ENCODE measurements at places on chromosomes 3 and 15.

DNA sequence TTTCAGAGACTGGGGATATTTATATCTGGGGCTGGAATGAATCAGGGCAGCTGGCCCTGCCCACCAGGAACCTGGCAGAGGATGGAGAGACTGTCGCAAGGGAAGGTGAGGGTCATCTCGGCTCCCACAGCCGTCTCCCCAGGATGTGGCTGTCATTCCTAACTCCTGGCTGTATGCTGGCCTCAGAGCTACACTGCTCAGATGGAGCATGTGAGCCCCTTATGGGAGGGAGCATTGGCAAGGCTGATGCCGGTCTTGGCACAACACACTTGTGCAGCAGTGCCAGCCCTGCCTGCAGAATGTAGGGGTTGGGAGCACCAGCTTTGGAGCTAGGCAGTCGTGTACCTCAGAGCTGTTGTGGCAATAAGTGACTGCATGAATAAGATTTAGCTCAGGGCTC lies 5.2 kb downstream of the RCCD1 start:
- no peaks in the 10 kb centered on the region for H3K4me1 ChIP-seq
- H3K27ac ChIP-seq, result no peak overlapping the region

DNA sequence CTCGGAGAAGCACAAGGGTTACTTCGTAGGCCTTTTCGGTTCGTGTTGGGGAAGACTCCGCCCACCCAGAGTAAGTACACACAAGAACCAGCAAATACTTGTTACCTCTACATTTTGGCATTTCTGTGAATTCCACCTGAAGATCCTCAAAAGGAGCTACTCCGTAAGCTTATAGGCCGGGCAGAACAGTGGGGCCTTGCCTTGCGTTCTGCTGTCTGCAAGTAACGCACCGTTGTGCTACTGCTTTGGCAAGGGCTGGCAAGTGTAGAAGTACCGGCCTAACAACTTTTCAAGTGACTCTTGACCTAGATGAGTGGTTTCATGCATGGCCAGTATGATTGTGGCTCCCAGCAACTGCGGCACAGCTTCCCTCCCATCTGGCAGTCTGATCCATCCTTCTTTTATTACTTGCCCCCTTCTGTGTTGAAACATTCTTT lies 6.4 kb upstream of the DNAAF4 start:
- no peaks in the 10 kb centered on the region for H3K36me3 ChIP-seq
- ATAC-seq, result no peak
- no peak overlapping the region for H3K4me3 ChIP-seq
- no peak overlapping the region for H3K27ac ChIP-seq
- H3K4me1 ChIP-seq, result no peaks in the 10 kb centered on the region

GRCh38 chr15:77140220-77140619 lies 69.3 kb upstream of the TSPAN3 start:
- no peaks in the 10 kb centered on the region for H3K27me3 ChIP-seq
- no peaks in the 10 kb centered on the region for H3K36me3 ChIP-seq
- H3K27ac ChIP-seq, result no peak overlapping the region
- ATAC-seq, result no peak
- no peaks in the 10 kb centered on the region for H3K4me1 ChIP-seq
- H3K4me3 ChIP-seq, result no peak overlapping the region

GRCh38 chr3:160722331-160722730 lies 33.7 kb upstream of the PPM1L start:
- H3K27ac ChIP-seq, result no peak overlapping the region
- H3K36me3 ChIP-seq, result no peaks in the 10 kb centered on the region
- H3K4me3 ChIP-seq, result no peak overlapping the region
- no peak for ATAC-seq
- peaks cover 17% of the 10 kb centered on the region for H3K27me3 ChIP-seq

DNA sequence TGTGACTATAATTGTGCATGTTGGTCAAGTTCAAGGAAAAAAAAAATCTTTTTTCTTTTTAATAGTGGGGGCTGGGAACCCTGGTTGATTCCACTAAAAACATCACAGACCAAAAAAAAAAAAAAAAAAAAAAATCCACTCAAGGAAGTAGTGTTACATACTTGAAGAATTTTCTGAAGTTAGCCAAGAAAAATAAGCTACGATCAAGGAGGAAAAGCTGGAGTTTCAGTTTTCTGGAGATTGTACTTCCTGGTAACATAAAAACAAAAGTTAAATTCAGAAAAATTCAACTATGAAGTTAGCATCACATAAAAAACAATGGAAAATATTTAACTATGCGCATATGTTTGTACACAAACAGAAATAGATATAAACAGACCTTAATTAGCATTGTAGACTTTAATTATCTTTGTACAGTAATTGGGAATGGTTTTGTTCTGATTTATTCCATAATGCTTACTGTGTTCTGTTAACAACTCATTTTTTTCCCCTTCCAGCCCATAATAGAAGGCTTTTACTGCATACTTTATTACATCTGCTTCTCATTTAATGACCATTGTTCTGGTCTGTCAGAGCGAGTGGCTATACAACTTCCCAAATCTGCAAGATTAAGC lies 194.3 kb downstream of the RORA start:
- peaks cover 34% of the 10 kb centered on the region for H3K27me3 ChIP-seq
- no peak overlapping the region for H3K27ac ChIP-seq
- H3K4me3 ChIP-seq, result no peak overlapping the region
- no peaks in the 10 kb centered on the region for H3K4me1 ChIP-seq

DNA sequence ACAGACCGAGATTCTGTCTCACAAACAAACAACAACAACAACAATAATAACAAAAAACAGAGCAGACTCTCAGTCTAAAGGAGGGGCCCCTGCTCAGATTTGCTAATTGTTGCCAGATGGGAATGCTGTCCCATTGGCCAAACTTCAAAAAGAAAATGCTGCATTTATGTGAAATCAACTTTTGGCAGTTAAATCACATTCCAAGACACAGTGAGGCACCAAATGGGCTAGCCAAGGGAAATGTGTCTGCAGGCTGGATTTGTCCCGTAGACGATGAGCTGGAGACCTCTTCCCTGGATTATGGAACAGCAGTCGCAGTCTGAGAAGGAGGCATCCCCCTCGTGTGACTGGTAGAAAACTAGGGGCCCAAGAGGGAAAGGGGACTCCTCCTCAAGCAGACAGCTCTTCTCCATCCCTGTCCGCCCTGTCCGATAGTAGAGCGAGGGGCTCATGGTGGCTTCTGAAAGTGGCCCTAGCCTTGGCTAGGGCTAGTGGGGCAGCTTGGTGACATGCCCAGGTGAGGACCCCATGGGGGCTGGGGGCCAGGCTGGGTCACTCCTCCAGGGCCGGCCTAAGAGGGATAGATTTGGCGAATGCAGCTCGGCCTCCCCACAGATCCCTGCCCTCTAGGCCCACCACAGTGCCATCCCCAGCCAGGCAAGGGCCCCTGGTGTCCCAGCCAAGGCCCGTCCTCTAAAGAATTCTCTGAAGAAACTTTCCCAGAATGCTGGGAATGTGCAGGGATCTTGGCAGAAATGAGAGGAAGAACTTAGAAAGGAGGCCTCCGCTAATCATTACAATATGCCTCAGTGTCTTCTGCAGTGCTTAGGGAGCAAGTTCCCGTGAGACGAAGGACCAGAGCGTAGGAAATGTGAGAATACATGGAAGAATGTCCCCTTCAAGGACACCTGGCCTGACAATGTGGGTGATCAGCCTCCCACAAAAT lies 2.0 kb downstream of the SLC22A14 start:
- H3K4me3 ChIP-seq, result no peak overlapping the region
- ATAC-seq, result no peak
- no peaks in the 10 kb centered on the region for H3K27me3 ChIP-seq
- no peaks in the 10 kb centered on the region for H3K4me1 ChIP-seq
- no peak overlapping the region for H3K27ac ChIP-seq

DNA sequence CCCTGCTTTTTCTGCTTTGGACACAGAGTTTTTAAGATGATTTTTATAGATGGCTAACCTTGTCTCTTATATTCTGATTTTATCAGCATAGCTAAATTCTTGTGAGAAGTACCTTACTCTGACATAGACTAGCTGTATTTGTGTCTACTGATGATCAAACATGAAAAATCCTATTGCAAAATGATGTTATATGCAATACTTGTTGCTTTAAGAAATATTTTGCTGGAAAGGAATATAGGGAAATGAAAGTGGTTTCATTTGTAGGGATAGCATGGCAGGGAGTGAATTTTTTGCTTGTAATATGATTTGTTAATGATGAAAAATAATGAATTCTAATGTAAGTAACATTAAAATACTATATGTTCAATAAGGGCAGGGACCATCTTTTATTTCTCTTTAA lies 35.9 kb downstream of the CFAP91 start:
- peaks cover 14% of the 10 kb centered on the region for H3K27me3 ChIP-seq
- no peaks in the 10 kb centered on the region for H3K4me1 ChIP-seq
- H3K27ac ChIP-seq, result no peak overlapping the region
- ATAC-seq, result no peak
- no peaks in the 10 kb centered on the region for H3K36me3 ChIP-seq

GRCh38 chr3:149371001-149371722 lies 6.3 kb downstream of the TM4SF1 start:
- no peak for ATAC-seq
- no peaks in the 10 kb centered on the region for H3K36me3 ChIP-seq
- peaks cover 8% of the 10 kb centered on the region for H3K27me3 ChIP-seq
- H3K4me1 ChIP-seq, result no peaks in the 10 kb centered on the region
- H3K27ac ChIP-seq, result no peak overlapping the region
- H3K4me3 ChIP-seq, result no peak overlapping the region

GRCh38 chr15:77507143-77507897 lies 86.6 kb downstream of the HMG20A start:
- no peaks in the 10 kb centered on the region for H3K27me3 ChIP-seq
- no peak for ATAC-seq
- H3K36me3 ChIP-seq, result no peaks in the 10 kb centered on the region
- peaks cover 7% of the 10 kb centered on the region for H3K4me1 ChIP-seq
- H3K4me3 ChIP-seq, result no peak overlapping the region

DNA sequence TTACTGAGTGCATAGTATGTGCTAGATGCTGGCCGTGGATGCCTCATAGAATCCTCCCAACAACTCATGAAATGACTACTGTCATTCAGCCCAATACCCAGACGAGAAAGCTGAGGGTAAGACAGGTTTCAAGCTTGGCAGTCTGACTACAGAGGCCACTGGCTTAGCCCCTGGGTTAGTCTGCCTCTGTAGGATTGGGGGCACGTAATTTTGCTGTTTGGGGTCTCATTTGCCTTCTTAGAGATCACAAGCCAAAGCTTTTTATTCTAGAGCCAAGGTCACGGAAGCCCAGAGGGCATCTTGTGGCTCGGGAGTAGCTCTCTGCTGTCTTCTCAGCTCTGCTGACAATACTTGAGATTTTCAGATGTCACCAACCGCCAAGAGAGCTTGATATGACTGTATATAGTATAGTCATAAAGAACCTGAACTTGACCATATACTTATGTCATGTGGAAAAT lies 1.0 kb upstream of the CCR5 start:
- H3K4me3 ChIP-seq, result peak overlapping the region; percentile 68
- H3K4me1 ChIP-seq, result peaks cover 48% of the 10 kb centered on the region
- H3K36me3 ChIP-seq, result no peaks in the 10 kb centered on the region
- peaks cover 4% of the 10 kb centered on the region for H3K27me3 ChIP-seq

GRCh38 chr3:155070932-155071387 lies 9.2 kb upstream of the MME start:
- ATAC-seq, result no peak
- H3K4me3 ChIP-seq, result no peak overlapping the region
- H3K27ac ChIP-seq, result no peak overlapping the region
- no peaks in the 10 kb centered on the region for H3K36me3 ChIP-seq
- no peaks in the 10 kb centered on the region for H3K27me3 ChIP-seq

DNA sequence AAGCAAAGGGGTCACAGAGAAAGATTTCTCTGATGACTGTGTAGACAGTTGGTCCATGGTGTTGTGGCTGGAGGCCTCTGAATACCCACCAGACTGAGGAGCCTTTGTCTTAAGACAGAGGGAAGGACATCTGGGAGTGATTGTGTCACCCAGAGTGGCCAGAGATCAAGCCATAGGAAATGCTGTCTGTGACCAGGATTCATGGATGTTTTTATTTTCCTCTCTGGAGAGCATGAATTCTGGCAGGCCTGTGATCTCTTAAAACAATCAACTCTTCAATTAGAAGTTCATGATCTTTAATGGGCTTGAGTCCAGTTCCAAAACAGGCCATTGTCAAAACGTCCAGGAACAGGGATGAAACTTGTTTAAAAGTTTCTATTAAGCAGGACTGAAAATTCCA lies 198.9 kb upstream of the CTDSPL start:
- H3K4me1 ChIP-seq, result no peaks in the 10 kb centered on the region
- no peak overlapping the region for H3K4me3 ChIP-seq
- peaks cover 11% of the 10 kb centered on the region for H3K27me3 ChIP-seq
- ATAC-seq, result no peak

- no peak overlapping the region for H3K27ac ChIP-seq
- no peak overlapping the region for H3K4me3 ChIP-seq
- H3K36me3 ChIP-seq, result peaks cover 47% of the 10 kb centered on the region
- ATAC-seq, result no peak
These were observed 24.0 kb upstream of the MUC20 start for GRCh38 chr3:195696632-195697278.

- H3K27ac ChIP-seq, result peak overlapping the region; percentile 40
- H3K4me1 ChIP-seq, result peaks cover 17% of the 10 kb centered on the region
- H3K36me3 ChIP-seq, result peaks cover 13% of the 10 kb centered on the region
- H3K27me3 ChIP-seq, result no peaks in the 10 kb centered on the region
- peak; percentile 13 for ATAC-seq
These were observed 6.6 kb upstream of the MUSTN1 start for GRCh38 chr3:52841211-52841980.

DNA sequence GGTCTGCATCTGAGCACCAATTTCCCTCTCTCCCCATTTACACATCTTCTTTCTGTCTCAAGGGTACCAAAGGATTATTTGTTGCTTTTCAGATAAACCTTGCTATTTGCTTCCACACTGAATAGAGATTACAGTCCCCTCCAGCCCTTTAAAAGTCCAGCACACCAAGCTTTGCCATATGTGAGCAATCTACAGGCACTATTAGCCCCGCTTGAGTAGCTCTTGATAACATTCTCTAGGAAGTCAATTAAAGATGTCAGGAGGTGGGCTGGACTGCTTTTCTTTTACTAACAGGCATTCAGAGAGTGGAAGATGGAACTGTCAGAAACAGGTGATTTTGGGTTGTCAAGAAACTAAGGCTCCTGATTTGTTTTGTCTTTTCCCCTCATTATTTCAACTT lies 417.0 kb downstream of the ROBO2 start:
- H3K36me3 ChIP-seq, result no peaks in the 10 kb centered on the region
- no peak for ATAC-seq
- H3K27ac ChIP-seq, result no peak overlapping the region
- H3K4me1 ChIP-seq, result no peaks in the 10 kb centered on the region
- H3K4me3 ChIP-seq, result no peak overlapping the region

GRCh38 chr15:45594319-45594718 lies 7.1 kb downstream of the BLOC1S6 start:
- H3K36me3 ChIP-seq, result peaks cover 69% of the 10 kb centered on the region
- H3K4me3 ChIP-seq, result no peak overlapping the region
- H3K27me3 ChIP-seq, result no peaks in the 10 kb centered on the region
- no peak overlapping the region for H3K27ac ChIP-seq
- H3K4me1 ChIP-seq, result peaks cover 3% of the 10 kb centered on the region

- H3K36me3 ChIP-seq, result no peaks in the 10 kb centered on the region
- H3K4me1 ChIP-seq, result no peaks in the 10 kb centered on the region
- no peak overlapping the region for H3K27ac ChIP-seq
- ATAC-seq, result no peak
- H3K27me3 ChIP-seq, result no peaks in the 10 kb centered on the region
- H3K4me3 ChIP-seq, result no peak overlapping the region
These were observed 29.3 kb upstream of the SLC28A1 start for GRCh38 chr15:84855136-84855535.

GRCh38 chr15:51681303-51681963 lies at the start of gene SCG3:
SCG3 (plus strand) TSS chr15:51681503; CDS start chr15:51681756, 253 bp downstream.
- peak within 1 kb of the TSS; percentile 40 for H3K4me3 ChIP-seq
- ATAC-seq, result peak; percentile 72
- H3K4me1 ChIP-seq, result no peaks in the 10 kb centered on the region
- H3K27ac ChIP-seq, result no peak within 1 kb of the TSS
- H3K36me3 ChIP-seq, result no peaks in the 10 kb centered on the region
